ENCODE measurements at places on chromosomes 6 and 20.

- ATAC-seq = no peak
These were observed 101.6 kb upstream of the CD93 start for GRCh38 chr20:23187751-23188150.

- no peak for ATAC-seq
These were observed 39.0 kb upstream of the TBXT start for GRCh38 chr6:166206510-166207283.

GRCh38 chr6:130293800-130294199 is 71.0 kb upstream of the SAMD3 start:
- peak; percentile 45 for ATAC-seq

- ATAC-seq = no peak
These were observed 9.3 kb downstream of the BNIP5 start for GRCh38 chr6:36327226-36327918.

- peak; percentile 84 for ATAC-seq
These were observed 112.1 kb downstream of the WDR27 start for GRCh38 chr6:169589699-169590257.

DNA sequence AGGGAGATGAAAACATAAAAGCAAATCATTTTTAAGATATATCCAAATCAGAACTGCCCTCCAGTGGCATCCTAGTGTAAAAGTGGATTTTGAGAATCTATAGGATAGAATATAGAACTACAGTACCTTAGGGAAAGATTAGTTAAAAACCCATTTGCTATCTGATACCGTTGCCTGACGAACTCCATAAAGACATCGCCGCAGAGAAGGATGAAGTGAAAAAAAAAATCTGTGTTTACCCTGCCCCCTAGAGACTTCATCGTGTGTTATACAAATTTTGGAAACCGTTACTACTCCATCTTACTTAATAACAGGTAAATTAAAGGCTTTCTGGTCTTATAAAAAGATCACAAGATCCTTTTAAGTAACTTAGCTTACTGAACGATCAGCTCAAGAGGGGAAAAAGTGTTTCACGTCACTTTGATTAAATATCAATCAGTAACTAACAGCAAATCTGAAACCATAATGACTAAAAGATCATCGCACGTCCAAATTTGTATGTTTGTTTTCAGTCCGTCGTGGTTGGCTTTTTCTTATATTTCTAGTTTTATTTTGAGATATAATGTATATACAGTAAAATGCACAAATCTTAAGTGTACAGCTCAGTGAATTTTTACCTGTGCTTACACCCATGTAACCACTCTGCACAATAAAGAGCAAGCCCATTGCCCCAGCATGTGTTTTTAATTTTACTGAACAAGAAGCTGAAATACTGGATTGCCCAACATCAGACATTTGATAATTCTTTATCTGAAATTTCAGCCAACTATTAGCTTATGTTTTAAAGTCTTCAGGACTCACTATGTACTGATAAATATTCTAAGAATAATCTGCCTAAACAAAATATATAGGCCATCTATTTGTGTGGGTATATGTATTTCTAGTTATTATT is 881 bp upstream of the MCM3 start:
- ATAC-seq = no peak

DNA sequence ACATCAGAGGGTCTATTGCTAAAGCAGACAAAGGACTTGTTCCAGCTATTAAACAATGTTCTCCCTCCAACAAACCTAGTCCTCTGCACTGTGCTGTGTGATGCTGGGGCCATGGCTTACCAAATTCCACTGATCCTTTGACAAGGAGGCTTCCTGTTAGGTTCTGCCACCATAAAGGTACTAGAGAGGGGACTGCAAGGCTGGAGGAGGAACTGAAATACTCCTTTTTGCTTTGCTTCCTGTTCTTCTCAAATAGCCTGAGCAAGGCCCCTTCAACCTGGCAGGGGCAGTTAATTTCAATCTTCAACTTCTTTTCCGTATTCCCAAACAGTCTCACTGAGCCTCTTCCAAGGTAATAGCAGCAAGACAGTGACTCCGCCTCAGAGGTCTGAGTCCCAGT is 286.4 kb upstream of the IRAK1BP1 start:
- no peak for ATAC-seq

DNA sequence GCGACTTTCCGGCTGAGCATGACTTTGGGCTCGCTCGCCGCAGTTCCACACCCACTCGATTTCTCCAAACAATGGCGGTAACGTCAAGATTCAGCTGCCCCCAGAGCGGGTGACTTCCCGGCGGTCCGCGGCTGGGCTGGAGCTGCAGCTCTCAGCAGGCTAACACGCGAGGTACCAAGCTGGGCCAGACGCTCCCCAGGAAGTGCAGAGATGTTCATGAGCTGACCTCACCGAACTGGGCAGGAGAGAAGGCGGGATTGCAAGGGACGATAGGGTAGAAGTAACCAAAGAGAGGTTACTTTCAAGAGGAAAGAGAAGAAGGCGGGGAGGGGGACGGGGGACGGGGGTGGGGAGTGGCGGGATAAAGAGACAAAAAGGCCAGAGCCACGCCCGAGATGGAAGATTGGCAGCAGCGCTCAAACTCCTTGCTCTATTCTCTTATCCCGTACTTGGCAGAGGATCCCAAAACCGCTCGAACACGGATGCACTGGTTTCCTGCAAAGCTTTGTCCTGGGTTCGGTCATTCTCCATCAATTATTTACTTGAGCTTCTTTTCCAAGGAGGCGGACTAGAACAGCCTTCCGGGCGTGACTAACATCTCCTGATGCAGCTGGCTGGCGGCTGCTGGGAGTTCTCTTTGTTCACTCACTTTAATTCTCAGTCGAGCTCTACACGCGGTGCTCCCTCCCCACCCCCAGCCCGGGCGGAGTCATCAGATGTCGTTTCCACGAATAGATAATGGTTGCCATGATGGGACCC is at the start of gene MTCL3:
Gene MTCL3 (minus strand): TSS at position 626 of the 759 bp plus-strand sequence.
- ATAC-seq = peak; percentile 5

Data from activated CD4-positive, CD25-positive, alpha-beta regulatory T cell treated with anti-CD3 and anti-CD28 coated beads, Interleukin-2, amount 50 U/mL, for 24 hours (primary cell).